Cortex of kidney (tissue), 1 donor: ENCODE measurements at places on chromosomes 7 and 10.

- DNase-seq: no peak
Observed at GRCh38 chr10:16941870-16942269, 124.6 kb upstream of the RSU1 start.

GRCh38 chr7:155299535-155300202, 2.0 kb downstream of the INSIG1 start:
- no peak for DNase-seq

- no peak for DNase-seq
Observed at GRCh38 chr7:92200791-92201190, 21.8 kb upstream of the LRRD1 start.

- no peak for DNase-seq
Observed at GRCh38 chr10:44240584-44241205, 144.2 kb downstream of the CXCL12 start.

DNA sequence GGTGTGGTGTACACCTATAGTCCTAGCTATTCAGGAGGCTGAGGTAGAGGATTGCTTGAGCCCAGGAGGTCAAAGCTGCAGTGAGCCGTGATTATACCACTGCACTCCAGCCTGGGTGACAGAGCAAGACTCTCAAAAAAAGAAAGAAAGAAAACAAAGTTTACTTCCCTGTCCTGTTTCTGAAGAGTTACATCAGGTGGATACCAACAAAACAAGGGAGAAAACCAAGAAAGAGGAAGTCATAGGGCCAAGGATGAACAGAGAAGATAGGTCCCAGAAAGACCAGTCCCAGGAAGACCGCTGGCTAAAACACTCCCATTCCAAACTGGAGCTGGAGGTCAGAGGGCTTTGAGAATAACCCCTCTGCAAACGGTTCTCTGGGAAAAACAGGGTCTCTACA, 13.5 kb downstream of the MACROH2A2 start:
- DNase-seq: no peak

DNA sequence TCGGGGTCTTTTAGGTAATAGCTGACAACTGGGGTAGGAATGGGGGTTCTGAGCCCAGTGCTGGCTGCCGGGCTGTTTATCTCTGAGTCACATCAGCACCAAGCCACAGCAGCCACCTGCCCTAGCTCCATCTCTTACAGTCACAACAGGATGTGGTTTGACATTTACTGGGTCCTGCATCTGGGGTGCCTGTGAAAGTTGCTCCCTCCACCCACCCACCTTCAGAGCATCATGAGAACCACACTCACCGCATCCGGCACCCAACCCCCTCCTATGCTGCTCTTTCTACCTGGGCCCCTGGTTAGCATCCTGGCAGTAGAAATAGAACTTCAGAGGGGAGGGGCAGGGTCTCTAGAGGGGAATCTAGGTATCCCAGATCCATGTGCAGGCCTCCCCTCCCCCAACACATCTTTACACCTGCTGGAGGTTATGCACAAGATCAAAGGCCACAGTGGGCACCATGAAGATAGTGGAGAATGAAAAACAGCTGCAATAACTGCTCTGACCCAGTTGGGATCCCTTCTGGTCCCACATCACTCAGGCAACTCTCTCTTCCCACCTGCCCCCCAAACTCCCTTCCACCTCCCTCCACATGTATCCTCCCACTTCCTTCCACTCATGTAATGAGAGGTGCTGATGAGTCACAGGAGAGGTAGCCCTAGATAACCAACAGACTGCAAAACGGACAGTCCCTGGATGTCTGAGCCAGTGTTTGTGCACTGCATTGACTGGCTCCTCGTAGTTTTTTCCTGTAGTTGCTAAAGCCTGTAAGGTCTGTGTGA, 38.2 kb downstream of the PRSS2 start:
- no peak for DNase-seq

- DNase-seq: no peak
Observed at GRCh38 chr10:133079836-133080682, 7.7 kb upstream of the ADGRA1 start.

- no peak for DNase-seq
Observed at GRCh38 chr7:77759294-77759889, 38.8 kb downstream of the TMEM60 start.

GRCh38 chr10:97196223-97197029, 10.7 kb upstream of the SLIT1 start:
- DNase-seq: no peak

GRCh38 chr7:27427416-27427815, 184.8 kb downstream of the EVX1 start:
- DNase-seq: no peak

DNA sequence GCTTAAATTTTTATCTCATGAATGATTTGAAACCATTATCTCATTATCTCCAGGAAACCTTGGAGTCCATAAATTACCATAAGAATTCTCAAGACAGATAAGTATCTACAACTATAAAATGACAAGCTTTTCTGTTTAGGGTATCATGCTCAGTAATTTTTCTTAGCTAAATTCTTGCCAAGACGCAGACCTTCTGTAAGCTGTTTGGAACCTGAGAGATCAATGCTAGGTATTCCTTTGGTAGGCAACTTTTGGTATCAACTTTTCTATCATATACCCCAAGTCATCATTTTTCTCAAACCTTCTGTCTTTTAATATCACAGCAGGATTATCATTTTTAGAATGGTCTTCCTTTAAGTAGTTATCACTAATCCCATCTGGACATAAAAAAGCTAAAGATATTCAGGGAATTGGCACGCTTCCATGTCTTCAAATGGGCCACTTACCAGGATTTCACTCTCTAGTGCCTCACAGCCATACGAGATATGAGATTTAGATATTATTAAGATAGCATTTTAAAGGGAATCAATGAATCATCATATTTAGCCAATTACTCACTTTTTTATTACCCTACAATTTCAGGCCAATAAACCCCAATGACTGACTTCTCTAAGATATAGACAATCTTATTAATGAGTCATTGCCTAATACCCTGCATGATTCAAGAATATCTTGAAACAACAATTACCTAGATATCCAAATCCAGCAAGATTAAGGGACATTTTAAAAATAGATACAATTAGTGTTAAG, 544.1 kb downstream of the HTR7 start:
- DNase-seq: no peak

DNA sequence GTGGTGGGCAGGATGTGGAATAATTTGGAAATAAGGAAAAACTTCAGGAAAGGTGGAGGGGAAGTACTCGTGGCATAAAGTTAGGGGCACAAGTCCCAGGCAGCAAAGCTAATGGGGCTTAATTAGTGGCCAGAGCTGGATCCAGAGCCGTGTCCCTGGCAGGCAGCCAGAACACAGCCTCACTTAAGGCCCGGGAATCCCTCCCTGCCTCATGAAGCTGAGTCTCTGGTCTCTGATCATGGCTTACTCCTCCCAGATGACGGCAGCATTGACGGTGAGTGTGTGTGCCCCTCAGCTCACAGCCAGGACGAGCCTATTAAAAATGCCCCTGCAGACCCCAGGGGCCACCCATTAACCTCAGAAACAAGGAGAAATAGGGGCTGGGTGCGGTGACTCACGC, 48.2 kb upstream of the NPTX2 start:
- DNase-seq: no peak

- no peak for DNase-seq
Observed at GRCh38 chr7:82534684-82535083, 91.1 kb upstream of the CACNA2D1 start.

- no peak for DNase-seq
Observed at GRCh38 chr10:88800152-88801125, 2.1 kb upstream of the LIPM start.

DNA sequence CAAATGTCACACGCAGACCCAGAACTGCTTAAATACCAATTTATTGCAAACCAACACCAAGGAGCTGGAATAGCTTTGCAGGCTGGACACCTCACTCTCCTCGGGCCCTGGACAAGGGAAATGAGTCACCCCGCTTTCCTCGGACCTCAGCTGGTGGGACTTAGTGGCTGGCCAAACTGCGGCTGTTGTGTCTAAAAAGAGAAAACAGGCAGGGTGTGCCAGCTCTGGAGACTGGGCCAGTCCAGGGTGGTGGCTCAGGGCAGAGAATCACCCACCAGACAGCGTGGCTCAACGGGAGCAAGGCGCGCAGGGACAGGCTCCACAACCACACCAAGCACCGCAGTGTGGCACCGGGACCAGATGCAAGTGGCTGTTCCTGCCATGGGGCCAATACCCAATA, 58.2 kb upstream of the CAMK2B start:
- DNase-seq: no peak

GRCh38 chr7:155963356-155963755, 151.1 kb upstream of the SHH start:
- DNase-seq: no peak

DNA sequence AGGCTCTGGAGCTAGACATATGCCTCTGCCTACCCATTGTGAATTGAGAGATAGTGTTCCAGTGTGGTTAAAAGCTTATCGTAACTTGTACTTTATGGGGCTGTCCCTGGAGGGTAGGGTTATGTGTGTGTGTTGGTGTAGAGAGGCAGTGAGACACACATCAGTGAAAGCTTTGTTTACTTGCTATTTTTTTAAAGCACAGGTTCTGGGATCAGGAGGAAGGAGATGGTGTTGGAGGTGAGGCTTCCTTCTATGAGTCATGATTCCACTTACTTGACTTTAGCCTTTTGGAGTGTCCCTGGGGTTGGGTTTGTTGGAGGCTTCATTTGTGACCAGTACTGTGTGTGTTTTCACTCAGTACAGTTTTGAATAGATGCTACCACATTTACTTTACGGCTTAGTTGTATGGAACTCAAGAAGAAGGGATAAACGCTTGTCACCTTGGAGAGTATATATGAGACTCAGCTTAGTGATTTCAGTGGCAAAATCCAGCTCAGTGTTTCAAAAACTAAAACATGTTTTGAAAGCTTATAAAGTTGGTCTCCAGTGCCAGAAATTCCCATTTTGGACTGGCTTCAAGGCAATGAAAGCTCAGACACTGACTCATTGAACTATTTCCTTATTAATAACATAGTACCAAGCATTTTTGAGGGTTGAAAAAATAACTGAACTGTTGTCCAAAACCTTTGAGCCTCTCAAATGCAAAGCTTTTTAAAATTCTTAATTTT, 106.2 kb downstream of the PLXDC2 start:
- DNase-seq: no peak

DNA sequence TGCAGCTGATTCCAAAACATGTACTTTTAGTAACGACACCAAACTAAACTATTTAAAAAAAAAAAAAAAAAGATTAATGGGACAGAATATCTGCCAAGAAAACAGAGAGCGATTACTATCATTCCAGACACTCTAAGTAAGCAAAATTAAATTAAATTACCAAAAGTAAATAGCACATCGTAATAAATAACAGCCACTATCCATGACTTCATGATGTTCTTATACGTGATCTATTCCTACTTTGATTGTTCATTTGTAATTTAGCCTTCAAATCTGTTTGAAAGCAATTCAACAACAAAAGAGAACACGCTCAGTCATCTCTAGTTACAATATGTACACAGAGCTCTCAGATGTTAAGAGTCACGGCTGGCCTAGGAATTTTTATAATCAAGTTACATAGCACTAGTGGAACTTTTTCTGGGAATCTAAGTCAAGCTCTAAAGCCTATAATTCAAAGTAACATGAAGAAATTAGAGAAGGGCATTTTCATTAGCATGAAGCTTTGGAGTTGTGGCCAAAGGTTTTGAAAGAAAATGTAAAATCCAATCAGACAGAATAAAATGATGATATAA, 241.7 kb upstream of the NEBL start:
- DNase-seq: no peak

GRCh38 chr7:26022982-26023381, 129.0 kb upstream of the NFE2L3 start:
- no peak for DNase-seq

DNA sequence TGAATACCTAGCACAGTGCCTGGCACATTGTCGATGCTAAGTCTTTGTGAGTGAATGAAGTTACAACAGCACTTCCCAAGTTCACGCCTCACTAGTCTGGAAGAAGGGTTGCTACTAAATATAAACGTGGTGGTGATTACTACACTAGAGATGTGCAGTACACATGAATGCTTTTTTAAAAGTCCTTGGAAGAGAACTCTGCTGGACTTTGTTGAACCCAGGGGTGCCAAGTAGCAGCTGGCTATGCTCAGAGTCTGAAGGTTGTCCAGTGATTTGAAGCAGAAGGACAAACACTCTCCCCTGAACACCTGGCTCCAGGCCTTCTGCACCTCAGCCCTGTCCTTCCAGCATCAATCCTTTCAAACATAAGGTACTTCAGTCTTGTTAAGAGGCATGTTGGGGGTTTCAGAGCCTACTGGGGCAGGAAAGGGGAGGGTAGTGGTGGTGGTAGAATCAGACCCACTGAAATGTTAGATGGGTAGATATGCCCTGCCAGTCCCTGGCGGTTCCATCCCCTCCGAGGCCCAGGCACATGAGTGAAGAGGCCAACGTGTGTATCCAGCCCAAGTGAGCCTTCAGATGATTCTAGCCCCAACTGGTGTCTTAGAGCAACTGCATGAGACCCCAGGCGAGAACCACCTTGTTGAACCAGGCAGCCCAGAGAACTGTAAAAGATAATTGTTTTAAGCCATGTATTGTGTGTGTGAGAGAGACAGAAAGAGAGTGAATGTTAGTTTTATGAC, 94.4 kb downstream of the TAX1BP1 start:
- no peak for DNase-seq

- no peak for DNase-seq
Observed at GRCh38 chr7:71518880-71519279, 386.9 kb downstream of the GALNT17 start.

DNA sequence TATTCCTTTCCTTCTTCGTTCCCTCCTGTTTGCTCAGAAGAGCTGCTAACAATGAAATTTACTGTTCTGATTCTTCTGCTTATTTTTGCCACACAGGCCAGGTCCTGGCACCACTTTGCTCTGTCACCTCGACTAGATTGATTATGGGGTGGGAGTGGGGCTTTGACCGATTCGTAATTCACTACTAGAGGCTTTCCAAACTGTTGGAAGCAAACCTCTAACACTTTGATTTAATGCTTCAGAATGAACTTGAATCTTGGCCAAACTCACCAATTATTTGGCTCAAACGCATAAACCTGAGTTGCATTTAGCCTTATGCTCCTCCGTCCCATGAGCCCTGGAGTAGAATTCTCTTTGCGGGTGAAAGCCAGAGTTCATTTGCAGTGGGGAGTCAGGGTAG, 476.2 kb upstream of the FZD8 start:
- no peak for DNase-seq

DNA sequence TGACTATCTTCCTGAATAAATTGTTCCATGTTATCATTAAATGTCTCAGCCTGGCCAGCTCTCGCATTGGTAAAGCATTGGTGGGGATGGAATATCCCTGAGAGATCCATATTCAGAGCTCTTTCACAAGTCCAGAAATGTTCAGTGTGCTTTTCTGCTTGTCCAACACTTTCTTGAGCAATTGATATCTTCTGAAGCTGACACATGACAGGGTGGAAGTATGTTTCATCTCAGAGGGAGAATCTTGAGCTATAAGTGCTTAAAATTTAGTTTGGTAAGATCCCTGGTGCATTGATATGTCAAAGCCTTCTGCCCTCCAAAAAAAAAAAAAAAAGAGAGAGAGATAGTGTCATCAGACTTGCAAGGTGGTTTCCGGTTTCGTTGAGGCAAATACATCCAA, 7.4 kb downstream of the IFIT3 start:
- DNase-seq: no peak

DNA sequence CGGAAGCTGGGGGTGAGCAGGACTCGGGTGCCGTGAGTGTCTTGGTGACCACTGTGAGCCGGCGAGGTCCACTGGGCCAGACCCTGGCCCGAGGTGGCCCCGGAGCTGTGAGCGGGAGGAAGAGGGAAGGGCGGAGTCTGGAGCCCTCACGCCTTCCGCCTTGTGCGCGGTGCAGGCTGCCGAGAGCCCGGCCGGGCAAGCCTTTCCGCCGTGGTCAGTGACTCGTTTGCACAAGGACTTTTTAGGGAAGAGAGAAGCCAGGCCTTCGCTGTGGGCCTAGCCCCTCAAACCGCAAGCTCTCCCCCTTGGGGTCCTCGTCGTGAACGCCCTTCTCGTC, 40.9 kb upstream of the ZNF32 start:
- no peak for DNase-seq

- DNase-seq: no peak
Observed at GRCh38 chr10:126975221-126975620, 70.0 kb downstream of the DOCK1 start.
